ENCODE measurements at places on chromosomes 6 and 20. TPM values are rescaled to one million over a fixed set of nuclear protein-coding genes. Genes with fewer than 3 reads are reported as not detected.

The SMLR1 gene
- total RNA-seq: not detected

The SHLD1 gene
- 3.5 TPM for total RNA-seq

The RFX6 gene
- not detected for total RNA-seq

GRCh38 chr6:88358846-88359245 lies 192.7 kb upstream of the CNR1 start:
- DNase-seq: no peak

- DNase-seq: no peak
Measured at GRCh38 chr6:89118931-89119330, 1.1 kb upstream of the SRSF12 start.

- no peak for DNase-seq
Measured at GRCh38 chr6:48150701-48151100, 39.7 kb upstream of the PTCHD4 start.

GRCh38 chr6:98241630-98242029 lies 592.7 kb upstream of the POU3F2 start:
- DNase-seq: no peak

DNA sequence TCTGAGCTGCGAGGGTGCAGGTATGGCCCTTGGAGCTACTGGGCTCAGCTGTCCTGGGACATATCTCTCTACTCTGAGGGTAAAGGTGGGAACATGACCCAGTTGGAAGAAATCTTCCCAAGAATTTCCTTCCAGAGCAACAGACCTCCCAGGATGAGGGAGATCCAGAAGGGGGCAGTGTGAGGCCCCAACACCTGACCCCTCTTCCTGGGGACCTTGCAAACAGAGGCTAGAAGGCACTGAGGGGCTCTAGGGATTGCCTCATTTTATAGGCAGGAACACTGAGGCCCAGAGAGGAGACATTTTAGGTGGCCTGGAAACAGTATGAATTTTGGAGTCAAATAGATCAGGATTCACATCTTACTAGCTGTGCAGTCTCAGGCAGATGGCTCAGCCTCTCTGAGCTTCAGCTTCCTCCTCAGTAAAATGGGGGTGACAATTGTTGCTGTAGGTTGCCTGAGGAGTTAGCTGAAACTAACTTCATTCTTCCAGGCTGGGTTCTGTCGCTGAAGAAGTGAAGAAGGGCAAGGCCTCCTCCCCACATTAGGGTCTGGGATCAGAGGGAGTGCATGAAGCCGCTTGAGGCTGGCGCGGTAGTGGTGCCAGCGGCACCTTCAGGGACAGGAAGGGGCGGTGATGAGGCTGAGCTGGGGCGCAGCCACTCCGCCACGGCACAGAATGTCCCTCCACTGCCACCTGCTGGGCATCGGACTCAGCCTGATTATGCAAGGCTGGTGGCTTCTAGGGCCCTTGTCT lies 11.4 kb downstream of the KCNK17 start:
- peak; percentile 70 for DNase-seq

DNA sequence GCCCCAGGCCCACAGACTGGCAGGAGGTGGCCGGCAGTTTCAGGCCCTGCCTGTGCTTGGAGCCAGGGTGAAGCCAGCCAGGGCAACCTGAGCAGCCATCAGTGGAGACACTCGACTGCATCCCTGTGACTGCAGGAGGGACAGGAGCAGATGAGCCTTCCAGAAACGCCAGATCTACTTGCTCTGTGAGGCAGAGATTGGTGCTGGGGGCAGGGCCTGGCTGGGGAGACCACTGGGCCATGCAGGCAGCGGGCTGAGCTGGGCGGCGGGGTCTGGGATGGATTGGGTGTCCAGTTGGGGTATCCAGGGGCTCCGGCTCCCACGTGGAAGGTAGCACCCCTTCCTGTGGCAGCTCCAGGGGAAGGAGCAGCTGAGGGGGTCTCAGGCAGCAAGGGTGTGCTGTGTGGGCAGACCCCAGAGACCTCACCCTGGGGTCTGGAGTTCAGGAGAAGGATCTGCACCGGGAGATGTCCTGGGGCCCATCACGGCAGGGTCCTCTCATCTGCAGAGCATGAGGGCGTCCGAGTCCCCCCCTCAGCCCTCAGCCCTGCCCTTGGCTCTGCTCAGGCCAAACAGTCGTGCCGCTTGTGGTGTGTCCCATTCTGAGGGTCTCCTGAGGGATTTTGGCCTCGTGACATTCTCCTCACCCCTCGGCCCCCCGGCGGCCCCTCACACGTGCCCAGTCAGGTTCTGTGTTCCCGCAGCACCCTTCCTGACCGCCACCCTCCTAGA lies 334.9 kb downstream of the TAF4 start:
- DNase-seq: no peak
